ENCODE measurements at places on chromosomes 4 and X.

- peak; percentile 10 for DNase-seq
These were observed 695 bp upstream of the PIGA start for GRCh38 chrX:15336023-15336413.

- no peak for DNase-seq
These were observed 26.7 kb downstream of the FAM156B start for GRCh38 chrX:52923781-52924241.

DNA sequence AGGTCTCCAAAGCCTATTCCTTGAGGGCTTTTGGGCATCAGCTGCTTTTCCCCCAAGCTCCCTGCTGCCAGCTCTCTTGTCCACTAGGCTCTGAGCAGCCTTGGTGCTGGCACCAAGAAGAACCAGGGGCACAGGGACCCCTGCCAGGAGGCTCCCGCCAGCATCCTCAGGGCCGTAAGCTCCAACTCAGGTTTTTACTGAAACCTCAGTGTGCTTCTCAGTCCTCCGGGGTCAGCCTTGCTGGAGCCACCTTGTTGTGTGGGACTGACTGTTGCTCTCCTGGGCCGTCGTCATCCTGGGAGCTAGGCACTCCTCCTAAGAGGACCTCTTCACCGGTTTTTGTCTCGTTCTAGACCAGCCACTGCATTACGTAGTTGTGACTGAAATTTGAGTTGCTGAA is 38.9 kb downstream of the NOP14 start:
- DNase-seq, result no peak

DNA sequence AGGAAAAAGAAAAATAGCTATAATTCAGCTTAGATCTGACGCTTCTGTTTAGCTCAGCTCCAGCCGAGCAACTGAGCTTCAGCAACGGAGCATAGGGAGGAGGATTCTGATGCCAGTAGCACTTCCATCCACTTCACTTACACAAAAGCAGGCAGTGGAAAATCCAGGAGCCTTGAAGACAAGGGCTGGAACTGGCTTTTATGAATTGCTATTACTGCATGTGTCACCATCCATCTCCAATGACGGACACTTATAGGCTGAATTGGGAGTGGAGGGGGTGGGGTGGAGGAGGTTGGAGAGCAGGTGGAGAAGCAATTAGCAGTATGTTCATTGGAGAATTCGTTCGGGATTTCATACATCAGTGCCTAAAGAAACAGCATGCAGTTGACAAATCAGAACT is 15.6 kb downstream of the ENOX2 start:
- no peak for DNase-seq

Measured in stimulated activated CD4-positive, alpha-beta T cell treated with anti-CD3 and anti-CD28 coated beads, Interleukin-2, amount 100 ng/mL, for 48 hours (primary cell).